ENCODE measurements at places on chromosomes 2 and 18.
A peak's percentile ranks its signal among the peaks of the same experiment; 100 is the strongest.

GRCh38 chr2:205629091-205629776, 53.1 kb upstream of the NRP2 start:
- no peaks in the 10 kb centered on the region for H3K4me1 ChIP-seq
- H3K27me3 ChIP-seq, result no peaks in the 10 kb centered on the region
- H3K27ac ChIP-seq, result no peak overlapping the region
- DNase-seq, result no peak
- H3K4me3 ChIP-seq, result no peak overlapping the region
- H3K36me3 ChIP-seq, result no peaks in the 10 kb centered on the region

GRCh38 chr2:239116456-239117246, 268.8 kb downstream of the TWIST2 start:
- no peak overlapping the region for H3K4me3 ChIP-seq
- peaks cover 36% of the 10 kb centered on the region for H3K4me1 ChIP-seq
- DNase-seq, result no peak

DNA sequence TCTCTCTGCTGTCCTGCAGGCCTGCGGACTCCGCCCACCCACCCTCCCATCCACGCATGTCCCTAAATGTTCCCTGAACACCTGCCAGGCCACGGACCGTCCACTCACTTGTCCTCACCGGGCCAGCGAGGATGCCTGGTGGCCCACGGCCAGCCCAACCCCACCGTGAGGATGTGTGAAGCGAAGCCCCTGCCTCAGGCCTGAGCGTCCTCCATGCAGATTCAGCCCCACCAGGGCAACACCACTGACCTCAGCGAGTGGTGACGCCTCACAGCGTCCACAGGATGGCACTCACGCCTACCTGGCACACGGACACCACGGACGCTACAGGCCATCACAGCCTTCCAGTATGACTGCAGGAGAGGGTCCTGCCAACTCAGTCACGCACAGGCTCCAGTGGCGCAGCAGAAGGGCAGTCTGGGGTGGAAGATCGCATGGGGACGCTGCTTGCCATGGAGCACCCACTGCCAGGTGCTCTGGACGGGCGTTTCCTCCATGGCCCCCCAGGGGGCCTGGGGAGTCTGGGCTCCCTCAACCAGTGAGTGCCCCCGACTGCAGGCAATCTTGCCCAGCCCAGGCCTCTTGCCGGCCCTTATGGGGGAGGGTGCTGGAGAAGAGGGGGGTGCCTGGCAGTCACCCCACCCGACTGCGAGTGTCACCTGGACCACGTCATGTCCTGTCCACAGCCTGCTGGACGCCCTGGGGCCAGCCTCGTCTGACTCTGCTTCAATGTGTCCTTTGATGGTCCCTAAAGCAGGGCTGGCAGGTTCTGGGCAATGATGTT, 25.4 kb downstream of the HDAC4 start:
- H3K4me1 ChIP-seq, result peaks cover 23% of the 10 kb centered on the region
- no peaks in the 10 kb centered on the region for H3K27me3 ChIP-seq
- H3K27ac ChIP-seq, result no peak overlapping the region
- H3K36me3 ChIP-seq, result no peaks in the 10 kb centered on the region
- peak; percentile 72 for DNase-seq

GRCh38 chr2:101736233-101736632, 38.7 kb downstream of the MAP4K4 start:
- H3K27ac ChIP-seq, result no peak overlapping the region
- DNase-seq, result no peak
- H3K36me3 ChIP-seq, result no peaks in the 10 kb centered on the region
- H3K4me1 ChIP-seq, result peaks cover 39% of the 10 kb centered on the region
- H3K27me3 ChIP-seq, result no peaks in the 10 kb centered on the region

DNA sequence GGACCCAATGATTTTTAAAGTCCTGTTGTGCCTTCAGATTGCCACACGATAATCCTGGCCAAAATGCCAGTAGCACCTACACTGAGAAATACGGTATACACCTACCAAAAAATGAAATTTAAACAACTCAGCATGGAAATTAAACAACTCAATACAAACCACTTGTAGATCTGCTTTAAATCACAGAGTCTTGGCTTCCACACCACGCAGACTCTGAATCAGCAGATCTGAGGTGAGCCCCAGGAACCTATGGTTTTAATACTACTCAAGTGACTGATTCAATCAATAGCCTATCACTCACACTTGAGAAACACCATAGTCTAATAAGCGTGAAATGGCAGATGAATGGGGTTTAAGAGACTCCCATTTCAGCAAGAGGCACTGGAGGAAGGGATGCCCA, 46.9 kb downstream of the MAP4K3 start:
- H3K27me3 ChIP-seq, result no peaks in the 10 kb centered on the region
- no peak for DNase-seq
- no peaks in the 10 kb centered on the region for H3K36me3 ChIP-seq
- H3K4me1 ChIP-seq, result peaks cover 3% of the 10 kb centered on the region

DNA sequence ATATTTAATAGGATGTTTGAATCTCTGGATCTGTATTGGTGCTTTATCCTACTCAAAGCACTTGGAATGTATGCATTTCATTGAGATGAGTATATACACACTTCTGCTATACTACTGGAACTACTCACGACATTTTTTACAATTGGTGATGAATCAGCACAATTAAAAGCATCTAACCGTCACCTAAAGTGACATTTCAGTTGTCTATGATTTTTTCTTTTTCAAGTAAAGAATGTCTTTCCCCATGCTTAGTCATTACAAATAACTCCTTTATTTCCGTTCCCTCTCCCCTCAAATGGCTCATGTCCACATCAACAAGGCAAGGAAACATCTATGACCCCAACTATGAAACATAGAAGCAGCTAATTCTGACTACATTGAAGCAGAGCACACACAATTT, 77.3 kb downstream of the CLIP4 start:
- DNase-seq, result no peak
- H3K4me3 ChIP-seq, result no peak overlapping the region
- no peaks in the 10 kb centered on the region for H3K4me1 ChIP-seq
- peaks cover 7% of the 10 kb centered on the region for H3K36me3 ChIP-seq
- H3K27ac ChIP-seq, result no peak overlapping the region

GRCh38 chr2:123371535-123371934, 653.6 kb upstream of the CNTNAP5 start:
- H3K27me3 ChIP-seq, result no peaks in the 10 kb centered on the region
- no peak overlapping the region for H3K4me3 ChIP-seq
- no peak for DNase-seq
- no peaks in the 10 kb centered on the region for H3K4me1 ChIP-seq
- no peak overlapping the region for H3K27ac ChIP-seq
- H3K36me3 ChIP-seq, result no peaks in the 10 kb centered on the region

DNA sequence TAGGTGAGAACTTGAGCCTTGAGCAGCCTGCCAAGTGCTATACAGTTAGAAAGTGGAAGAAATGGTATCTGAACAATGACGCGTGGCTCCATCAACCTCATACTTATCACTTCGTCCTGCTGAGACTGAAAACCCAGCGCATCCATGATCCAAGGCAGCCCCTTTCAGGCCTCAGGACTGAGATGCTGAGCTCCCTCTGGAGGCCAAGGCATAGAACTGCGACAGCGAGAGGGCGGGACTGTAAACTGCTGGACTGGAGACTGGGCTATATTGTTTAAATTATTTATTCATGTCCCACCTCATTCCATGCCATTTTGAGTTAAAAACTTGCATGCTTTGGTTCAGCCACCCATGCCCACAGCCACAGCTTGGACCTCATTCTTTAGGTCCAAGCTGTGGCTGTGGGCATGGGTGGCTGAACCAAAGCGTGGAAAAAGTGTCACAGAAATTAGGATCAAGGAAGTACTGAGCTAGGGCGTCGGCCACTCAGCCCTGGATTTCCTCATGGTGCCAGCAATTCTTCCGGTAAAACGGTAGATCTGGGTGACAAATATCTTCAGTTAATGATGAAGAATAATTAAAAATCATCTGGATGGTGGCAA, 195.5 kb downstream of the L3MBTL4 start:
- no peak overlapping the region for H3K4me3 ChIP-seq
- H3K36me3 ChIP-seq, result no peaks in the 10 kb centered on the region
- no peaks in the 10 kb centered on the region for H3K4me1 ChIP-seq
- no peak overlapping the region for H3K27ac ChIP-seq

DNA sequence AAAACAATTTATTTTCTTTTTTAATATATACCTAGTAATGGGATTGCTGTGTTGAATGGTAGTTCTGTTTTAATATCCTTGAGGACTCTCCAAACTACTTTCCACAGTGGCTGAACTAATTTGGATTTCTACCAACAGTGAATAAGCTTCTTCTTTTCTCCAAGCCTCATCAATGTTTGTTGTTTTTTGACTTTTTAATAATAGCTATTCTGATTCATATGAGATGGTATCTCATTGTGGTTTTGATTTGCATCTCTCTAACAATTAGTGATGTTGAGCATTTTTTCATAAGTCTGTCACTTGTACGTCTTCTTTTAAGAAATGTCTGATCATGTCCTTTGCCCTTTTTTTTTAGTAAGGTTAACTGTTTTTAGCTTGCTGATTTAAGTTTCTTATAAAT, 863.3 kb downstream of the CNTNAP5 start:
- DNase-seq, result no peak
- H3K4me1 ChIP-seq, result no peaks in the 10 kb centered on the region
- H3K4me3 ChIP-seq, result no peak overlapping the region
- H3K27me3 ChIP-seq, result no peaks in the 10 kb centered on the region

DNA sequence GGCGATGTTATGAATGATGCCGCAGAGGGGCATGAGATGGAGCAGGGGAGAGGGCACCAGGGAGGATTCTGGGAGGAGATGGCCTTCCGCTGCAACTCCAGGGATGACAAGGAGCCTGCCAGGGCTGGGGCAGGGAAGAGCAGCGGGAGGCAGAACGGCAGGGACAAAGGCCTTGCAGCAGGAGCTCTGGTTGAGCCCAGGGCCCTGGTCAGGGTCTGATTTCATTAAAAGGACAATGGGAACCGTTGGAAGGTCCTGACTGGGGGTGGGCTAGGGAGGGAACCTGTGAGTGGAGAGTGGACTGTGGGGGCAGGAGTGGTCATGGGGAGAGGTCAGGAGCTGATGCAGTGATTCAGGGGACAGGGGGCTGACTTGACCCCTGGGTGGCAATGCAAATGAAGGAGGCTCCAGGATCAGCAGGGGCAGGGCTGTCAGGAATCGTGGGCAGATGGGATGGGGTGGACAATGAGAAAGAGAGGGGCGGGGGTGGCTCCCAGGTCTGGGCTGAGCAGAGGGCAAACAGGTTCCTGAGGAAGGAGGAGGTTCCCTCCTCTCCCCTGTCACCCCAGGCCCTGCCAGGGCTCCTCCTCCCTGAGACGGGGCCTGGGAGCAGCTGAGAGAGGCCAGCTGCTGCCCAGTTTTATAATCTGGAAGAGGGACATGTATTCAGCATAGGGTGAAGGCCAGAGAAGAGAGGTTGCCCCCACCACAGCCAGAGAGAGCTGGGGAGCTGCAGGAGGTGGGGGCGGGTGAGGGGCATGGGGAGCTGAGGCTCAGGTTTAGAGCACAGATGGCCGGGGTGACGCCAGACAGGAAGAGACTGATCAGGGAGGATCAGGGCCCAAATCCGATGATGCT, 7.3 kb upstream of the DUSP2 start:
- H3K36me3 ChIP-seq, result no peaks in the 10 kb centered on the region
- H3K27me3 ChIP-seq, result no peaks in the 10 kb centered on the region
- no peak overlapping the region for H3K4me3 ChIP-seq
- DNase-seq, result peak; percentile 74

DNA sequence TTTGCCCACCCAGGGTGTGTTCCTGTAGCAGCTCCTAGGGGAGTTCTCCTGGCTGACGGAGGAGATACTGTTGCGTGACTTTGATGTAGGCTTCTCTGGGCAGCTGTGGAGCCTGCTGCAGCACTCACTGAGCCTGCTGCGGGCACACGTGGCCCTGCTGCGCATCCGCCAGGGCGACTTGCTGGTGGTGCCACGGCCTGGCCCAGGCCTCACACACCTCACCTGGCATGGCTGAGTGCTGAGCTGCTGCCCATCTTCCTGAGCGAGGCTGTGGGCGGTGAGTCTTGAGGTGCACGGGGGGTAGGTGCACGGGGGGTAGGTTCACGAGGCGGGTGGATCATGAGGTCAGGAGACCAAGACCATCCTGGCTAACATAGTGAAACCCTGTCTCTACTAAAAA, 191.7 kb downstream of the ANKRD36C start:
- H3K27ac ChIP-seq, result no peak overlapping the region
- H3K4me1 ChIP-seq, result no peaks in the 10 kb centered on the region
- DNase-seq, result peak; percentile 64
- no peaks in the 10 kb centered on the region for H3K27me3 ChIP-seq
- H3K36me3 ChIP-seq, result peaks cover 5% of the 10 kb centered on the region

- DNase-seq, result no peak
- H3K36me3 ChIP-seq, result no peaks in the 10 kb centered on the region
- no peaks in the 10 kb centered on the region for H3K4me1 ChIP-seq
- H3K4me3 ChIP-seq, result no peak overlapping the region
- no peak overlapping the region for H3K27ac ChIP-seq
- H3K27me3 ChIP-seq, result no peaks in the 10 kb centered on the region
Measured at GRCh38 chr2:54955358-54956110, 94.7 kb downstream of the RTN4 start.

- H3K36me3 ChIP-seq, result no peaks in the 10 kb centered on the region
- H3K4me1 ChIP-seq, result peaks cover 3% of the 10 kb centered on the region
- no peaks in the 10 kb centered on the region for H3K27me3 ChIP-seq
- no peak overlapping the region for H3K27ac ChIP-seq
- no peak overlapping the region for H3K4me3 ChIP-seq
Measured at GRCh38 chr2:189866296-189866695, 82.0 kb downstream of the PMS1 start.

DNA sequence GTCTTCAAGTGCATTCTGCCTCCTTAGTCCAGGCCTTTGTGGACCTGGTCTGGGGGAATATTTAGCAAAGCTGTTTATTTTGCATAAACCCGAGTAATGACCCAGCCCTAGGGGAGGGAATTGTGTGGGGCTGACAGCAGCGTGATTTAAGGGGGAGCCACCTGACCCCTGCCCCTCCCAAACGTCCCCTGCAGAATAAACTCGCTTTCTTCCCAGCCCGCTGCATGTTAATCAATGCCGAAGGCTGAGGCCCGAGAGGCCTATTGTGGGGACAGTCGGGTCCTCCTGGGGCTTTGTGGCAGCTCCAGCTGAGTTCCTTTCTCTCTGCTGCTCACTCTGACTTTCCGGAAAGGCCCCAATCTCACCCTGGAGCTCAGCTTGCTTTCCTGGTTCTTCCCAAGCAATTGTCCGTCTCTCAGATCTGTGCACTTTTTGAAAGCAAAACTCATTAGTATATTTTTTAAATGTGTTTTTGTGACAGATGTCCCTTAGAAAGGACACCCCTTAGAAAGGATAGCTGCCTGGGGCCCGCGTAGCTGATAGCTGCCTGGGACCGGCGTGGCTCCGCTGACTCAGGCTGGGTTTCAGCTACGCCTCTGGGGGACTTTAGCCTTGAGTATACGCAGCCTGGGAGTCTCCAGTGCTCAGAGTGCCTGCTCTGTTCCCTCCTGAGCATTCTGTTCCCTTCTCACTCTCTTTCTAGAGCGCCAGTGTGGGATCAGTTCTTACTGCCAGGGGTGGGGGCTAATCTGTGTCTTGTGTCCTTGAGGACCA, 158.3 kb downstream of the GLI2 start:
- H3K4me1 ChIP-seq, result no peaks in the 10 kb centered on the region
- no peak overlapping the region for H3K4me3 ChIP-seq
- no peaks in the 10 kb centered on the region for H3K27me3 ChIP-seq
- peak; percentile 66 for DNase-seq
